NCI-H1105 (cell line): ENCODE measurements at places on chromosomes 3 and 15.
A peak's percentile ranks its signal among the peaks of the same experiment; 100 is the strongest.

DNA sequence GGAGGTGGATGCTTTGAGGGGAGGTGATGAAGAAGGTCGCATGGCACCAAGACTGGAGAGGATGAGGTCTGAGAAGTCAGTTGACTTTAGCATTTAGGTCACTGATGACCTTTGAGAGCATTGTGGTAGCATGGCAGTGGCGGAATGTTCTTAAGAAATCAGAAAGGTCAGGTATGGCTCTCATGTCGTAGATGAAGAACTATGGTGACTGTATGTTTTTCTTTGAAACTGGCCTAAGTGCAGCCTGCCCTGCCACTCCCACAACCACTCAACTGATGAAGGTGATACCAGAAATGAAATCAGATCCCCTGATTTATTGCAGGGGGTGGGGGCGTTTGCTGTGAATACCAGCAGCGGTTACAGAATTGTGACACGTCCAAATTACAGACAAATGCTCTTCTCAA, 102.6 kb downstream of the ITPR1 start:
- DNase-seq = no peak

DNA sequence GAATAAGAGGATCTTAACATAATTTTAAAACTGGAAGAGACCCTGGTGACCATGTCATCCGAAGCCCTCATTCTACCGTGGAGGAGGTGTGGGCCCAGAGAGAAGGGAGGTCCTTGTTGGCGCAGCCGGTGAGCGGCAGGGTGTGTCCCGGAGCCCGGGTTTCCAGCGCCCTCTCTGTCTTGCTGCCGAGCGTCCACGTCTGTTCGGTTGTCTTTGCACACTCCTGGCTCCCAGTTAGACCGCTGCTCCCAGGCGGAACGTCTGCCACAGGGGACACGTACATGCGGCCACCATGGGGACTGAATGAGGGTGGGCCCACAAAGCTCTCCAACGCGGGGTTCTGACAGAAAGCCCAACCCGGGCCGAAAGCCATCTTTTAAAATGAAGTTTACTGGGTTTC, 6.6 kb upstream of the MUC4 start:
- DNase-seq = no peak

- DNase-seq = peak; percentile 29
These were observed 33.3 kb upstream of the PAQR5 start for GRCh38 chr15:69265347-69265955.

DNA sequence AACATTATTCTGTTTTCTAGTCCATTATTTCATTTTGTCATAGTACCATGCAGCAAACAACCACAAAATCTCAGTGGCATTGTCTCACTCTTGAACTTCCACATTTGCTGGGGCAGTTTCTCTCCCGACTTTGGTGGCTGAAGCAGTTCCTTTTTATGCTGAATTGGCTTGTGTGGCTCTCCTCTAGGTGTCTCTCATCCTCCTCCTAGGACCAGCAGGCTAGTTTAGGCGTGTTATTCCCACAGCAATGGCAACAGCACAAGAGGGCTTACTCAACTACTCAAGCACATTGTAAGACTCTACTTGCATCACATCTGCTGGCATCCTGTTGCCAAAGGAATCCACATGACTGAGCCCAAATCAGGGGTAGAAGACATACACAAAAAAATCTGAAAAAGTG, 201.8 kb upstream of the KCNH8 start:
- no peak for DNase-seq

GRCh38 chr15:58839485-58839884, 68.4 kb downstream of the MINDY2 start:
- DNase-seq = no peak

DNA sequence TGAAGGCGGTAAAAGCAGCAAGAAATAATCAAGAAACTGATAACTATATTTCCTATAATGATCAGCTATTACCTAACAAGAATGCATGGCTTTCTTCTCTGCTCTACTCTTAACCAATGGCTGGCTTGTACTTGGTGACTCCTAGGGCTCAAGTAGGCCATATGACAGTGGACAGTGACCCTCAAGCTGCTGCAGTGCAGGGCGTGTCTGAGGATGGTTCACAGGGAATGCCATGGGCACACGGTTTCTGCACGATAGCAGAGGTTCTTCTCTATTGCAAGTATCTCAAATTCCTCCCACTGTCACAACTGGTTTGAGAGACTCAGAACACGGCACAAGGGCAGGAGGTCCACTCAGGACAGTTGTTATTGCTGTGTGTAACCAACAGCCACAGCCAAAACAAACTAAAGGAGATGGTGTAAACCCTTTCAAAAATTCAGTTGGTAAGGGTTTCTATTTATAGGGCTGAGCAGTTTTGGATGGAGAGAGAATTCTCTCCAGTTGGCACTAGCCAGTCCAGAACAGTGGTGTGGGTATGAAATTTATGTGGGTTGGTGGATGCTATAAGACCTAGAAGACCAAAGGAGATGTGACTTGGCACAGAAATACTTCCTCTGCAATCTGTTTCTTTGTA, 103.2 kb upstream of the ST8SIA2 start:
- DNase-seq = no peak

GRCh38 chr3:33513262-33513863, 73.2 kb upstream of the UBP1 start:
- no peak for DNase-seq

DNA sequence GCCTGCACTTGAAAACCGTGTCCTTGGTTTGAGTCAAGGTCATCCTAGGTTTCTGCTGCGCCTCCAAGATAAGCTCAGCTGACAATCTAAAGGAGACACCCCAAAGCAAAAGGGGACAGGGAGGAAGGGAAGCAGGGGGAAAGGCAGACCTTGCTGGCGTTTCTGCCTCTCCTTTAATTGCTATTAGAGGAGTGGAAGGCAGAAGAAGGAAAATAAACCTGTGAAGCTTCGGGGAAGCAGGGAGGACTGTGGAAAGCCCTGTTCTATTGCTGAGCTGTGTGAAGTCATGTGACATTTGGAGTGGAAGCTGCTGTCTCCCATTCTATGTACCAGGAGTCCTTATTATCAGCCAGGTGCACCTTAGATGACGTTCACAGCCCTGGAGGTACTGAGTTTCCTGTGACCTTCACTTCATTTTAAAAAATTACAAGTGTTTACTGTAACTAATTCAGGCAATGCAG, 21.5 kb upstream of the CHD2 start:
- no peak for DNase-seq

DNA sequence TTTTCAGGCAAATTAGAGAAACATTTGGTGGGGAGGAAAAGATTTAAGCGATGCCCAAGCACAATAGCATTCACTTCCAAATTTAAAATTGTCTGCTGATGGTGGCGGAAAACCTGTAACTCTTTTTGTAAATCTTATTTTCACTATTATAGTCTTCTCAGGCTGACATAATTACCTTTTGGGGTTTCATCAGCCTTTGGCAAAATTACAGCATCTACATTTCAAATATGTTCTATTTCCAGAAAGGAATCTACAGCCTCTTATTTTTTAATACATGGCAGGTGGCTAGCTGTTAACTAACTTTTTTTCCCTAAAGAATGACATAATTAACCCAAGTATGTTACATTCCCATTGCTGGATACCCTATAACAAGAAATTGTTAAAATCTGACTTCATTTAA, 391.5 kb upstream of the CCDC54 start:
- DNase-seq = no peak
